ENCODE measurements at places on chromosomes 1 and 21.

DNA sequence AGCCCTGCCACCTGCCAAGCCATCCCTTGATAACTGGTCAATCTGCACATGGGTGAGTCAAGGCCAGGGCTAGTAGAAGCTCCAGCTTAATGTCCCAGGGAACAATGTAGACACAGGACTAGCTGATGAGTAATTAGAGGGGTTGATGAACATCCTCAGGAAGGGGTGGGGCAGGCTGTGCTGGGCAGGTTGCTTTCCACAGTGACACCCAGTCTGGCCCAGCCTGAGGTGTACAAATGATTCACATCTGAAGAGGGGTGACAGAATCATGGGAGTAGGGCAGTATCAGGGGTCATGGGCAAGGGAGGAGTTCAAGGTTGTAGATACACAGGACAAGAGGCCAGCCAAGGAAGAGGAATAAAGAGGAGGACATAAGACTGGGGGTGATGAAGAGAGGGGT, 4.3 kb downstream of the LPAR3 start:
- no peak for DNase-seq

- no peak for DNase-seq
Measured at GRCh38 chr1:8670371-8670818, 147.0 kb downstream of the RERE start.

DNA sequence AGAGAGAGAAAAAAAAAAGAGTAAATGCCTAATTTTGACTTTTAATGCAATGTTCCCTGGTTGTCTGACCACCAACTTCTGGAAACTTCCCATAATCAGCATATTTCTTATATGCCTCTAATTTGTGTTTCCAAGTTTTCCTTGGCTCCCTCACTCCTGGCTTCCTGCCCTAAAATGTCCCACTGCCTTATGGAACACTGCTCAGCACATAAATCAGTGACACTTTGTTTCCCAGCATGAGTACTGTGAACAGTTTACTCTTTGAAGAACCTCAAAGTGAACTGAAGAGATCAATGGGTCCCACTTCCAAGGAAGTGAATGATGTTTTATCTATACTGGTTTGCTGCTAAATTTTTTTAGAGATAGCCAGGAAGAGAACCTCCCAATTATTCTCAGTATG, 271.3 kb upstream of the PRMT6 start:
- no peak for DNase-seq

GRCh38 chr1:2496087-2496622, 20.1 kb downstream of the PLCH2 start:
- DNase-seq, result no peak

DNA sequence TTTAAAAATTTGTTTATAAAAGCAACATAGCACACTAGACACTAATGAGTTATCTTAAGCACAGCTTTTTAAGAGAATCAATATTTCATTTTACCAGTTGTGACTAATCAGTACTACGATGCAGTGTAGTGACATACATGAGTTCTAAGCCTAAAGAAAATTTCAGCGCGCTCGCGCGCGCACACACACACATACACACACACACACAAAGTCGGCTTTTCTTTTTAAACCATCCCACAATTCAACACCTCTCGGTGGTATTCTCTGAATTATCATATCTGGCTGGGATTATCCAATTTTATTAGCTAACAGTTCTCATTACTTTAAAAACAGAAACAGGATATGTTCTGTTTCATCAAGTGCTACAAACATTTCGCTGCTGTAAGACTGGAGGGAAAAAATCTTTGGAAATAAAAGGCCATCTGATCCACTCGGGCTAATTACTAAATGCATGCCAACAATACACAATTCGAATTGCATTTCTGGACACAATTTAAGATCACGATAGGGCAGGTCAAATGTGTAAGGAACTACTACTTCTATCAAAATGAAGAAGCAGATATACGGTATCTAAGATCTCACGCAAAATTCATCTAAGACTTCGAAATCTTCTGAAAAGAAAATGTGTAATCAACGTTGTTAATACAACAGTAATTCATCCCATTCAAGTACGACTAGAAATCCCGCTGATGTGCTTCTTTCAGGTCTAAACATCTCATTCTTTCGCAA, 1.2 kb downstream of the TUT4 start:
- peak; percentile 22 for DNase-seq
